ENCODE measurements at places on chromosomes 1 and 21. TPM values are rescaled to one million over a fixed set of nuclear protein-coding genes. Genes with fewer than 3 reads are reported as not detected.

Gene S100A2
- polyA plus RNA-seq, result 10.3 TPM

Gene WNT9A
- 1.0 TPM for polyA plus RNA-seq

Gene FAM110D
- not detected for polyA plus RNA-seq

Gene ISG15
- 24.2 TPM for polyA plus RNA-seq

Gene CD53
- 0.06 TPM for polyA plus RNA-seq
